Bronchial epithelial cell (primary cell): ENCODE measurements at places on chromosomes 1 and 21. TPM values are rescaled to one million over a fixed set of nuclear protein-coding genes. Genes with fewer than 3 reads are reported as not detected.
A peak's percentile ranks its signal among the peaks of the same experiment; 100 is the strongest.

GRCh38 chr1:92768296-92768695, 16.6 kb downstream of the EVI5 start:
- DNase-seq: no peak

DNA sequence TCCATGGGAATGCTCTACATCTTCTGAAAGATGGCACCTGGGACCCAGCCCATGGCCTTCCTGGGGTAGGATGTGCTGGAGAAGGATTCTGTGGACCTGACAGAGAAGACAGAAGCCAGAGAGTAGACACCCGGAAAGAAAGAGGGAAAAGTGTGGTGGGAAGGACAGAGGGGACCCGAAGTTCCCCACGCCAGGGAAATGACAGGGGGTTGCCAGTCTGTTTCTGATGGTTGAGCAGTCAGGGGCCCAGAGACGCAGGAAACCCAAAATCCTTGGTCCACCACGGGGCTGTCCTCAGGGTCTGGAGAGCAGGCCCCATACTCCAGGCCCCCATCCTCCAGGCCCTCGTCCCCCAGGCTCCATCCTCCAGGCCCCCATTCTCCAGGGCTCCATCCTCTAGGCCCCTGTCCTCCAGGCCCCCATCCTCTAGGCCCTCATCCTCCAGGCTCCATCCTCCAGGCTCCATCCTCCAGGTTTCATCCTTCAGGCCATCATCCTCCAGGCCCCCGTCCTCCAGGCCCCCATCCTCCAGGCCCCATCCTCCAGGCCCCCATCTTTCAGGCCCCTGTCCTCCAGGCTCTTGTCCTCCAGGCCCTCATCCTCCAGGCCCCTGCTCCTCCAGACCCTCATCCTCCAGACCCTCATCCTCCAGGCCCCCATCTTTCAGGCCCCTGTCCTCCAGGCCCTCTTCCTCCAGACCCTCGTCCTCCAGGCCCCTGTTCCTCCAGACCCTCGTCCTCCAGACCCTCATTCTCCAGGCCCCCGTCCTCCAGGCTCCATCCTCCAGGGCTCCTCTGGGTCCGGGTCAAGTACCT, 1.0 kb upstream of the TFF2 start:
- DNase-seq: no peak

OR6K3 gene
- total RNA-seq: not detected in 2 replicates

DBT gene
- total RNA-seq: 3.7 and 6.5 TPM in 2 replicates

GRCh38 chr1:168112673-168113305, 23.9 kb downstream of the GPR161 start:
- peak; percentile 97 for DNase-seq

HLX gene
- total RNA-seq: 0.26 TPM in 1 of 2 replicates, not detected in the other

OR2T3 gene
- not detected in 2 replicates for total RNA-seq

DNA sequence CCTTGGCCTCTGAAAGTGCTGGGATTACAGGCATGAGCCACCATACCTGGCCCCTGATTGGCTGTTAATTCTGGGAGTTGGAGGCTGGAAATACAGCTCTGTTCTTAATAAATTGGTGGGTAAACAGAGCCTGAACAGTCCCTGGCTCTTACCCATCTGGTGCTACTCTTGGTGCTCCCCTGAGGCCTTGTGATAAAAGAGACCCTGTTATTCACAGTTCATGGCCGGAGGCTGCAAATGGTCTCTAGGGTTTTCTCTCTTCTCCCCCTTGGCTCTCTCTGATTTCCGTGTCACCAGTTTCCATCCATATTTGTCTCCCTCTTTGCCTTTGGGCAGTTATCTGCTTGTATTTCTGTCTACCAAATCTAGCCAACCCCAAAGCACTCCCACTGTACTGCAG, 17.2 kb downstream of the NFASC start:
- no peak for DNase-seq

DNA sequence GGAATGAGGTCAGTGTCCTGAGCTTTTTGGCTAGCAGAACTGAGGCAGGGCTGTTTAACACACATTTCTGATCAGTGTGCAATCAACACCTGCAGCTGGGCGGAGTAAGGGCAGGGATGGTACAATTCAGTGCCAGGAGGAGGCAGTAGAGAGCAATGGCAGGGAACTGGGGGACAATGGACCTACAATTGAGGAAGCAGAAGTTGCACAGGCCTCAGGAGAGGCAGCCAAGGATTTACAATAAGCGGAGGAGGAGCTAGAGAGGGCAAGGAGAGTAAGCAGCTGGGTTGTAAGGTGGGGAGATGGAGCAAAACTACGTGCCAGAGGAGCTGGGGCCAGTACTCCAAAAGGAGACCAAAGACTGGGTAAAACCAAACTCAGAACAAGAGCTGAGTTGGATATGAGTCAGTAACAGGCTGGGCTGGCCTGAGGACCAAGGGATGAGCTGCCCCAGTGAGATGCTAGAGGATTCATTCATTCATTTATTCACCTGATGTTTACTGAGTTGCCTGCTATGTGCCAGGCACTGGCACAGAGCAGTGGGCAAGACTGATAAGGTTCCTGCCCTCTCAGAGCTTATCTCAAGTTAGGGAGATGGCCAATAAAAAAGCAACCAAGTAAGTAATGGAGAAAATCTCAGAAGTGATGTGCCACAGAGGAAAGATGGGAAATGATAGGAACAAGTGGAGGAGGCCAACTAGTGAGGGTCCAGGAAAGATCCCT, 10.4 kb upstream of the GALE start:
- DNase-seq: peak; percentile 57

SLAMF9 gene
- total RNA-seq: 10.0 and 16.6 TPM in 2 replicates

- no peak for DNase-seq
Measured at GRCh38 chr1:4657244-4657789, 2.9 kb downstream of the AJAP1 start.

DNA sequence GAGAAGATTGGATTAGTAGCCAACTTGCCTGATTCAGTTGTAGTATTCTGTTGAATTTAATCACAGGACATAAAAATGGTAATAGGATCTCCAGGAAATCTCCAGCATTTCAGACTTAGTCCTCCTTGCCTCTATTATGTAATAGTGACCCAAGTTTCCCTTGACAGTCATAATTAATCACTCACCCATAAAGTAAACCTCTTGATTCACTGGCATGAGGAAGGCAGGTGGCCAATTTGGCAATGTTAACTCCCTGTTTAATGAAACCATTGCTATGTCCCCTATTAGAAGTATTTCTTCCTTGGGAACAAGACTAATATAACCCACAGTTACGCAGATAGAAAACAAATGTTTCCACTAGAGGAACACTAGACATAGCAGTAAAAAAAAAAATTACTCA, 604.8 kb upstream of the CXADR start:
- DNase-seq: peak; percentile 95

CHODL gene
- total RNA-seq: under 0.01 TPM in 1 of 2 replicates, not detected in the other

- peak; percentile 33 for DNase-seq
Measured at GRCh38 chr1:57013522-57013921, 47.7 kb upstream of the C8B start.

DNA sequence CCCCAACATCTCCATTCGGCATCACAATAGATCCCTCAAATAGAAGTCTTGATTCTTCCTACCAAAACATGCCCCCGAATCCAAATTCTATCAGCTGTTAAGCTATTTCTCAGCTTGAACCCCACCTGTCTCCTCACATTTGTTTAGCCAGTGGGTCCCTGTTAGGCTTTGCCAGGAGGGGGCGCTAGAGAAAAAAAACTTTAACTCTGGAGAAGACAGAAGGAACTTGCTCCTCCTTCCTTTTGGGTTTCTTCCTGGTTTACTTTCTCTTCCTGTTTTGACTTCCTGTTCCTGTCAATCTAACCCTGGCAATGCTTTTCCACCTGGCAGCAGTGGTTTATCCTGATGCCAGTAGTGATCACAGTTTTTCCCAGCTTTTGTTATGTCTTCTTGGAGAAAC, 95.6 kb upstream of the KCNK1 start:
- peak; percentile 32 for DNase-seq

CCDC190 gene
- not detected in 2 replicates for total RNA-seq

DNA sequence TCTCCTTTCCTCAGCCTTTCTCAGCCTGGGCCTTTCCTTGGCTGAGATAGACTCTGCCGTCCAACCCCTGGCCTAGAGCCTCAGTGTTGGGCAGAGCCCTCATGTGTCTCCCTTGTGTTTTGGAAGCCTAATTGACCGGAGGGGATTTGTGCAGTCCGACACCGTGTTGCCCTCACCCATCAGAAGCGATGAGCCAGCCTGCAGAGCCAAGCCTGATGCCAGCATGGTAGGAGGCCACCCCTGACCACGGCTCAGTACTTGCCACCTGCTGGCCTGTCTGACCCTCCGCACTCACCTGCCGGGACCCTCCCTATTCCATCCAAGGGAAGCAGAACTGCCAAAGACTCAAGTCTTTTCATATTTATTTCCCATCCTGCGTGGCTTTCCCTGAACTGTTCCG, 9.3 kb upstream of the SFN start:
- DNase-seq: no peak

DNA sequence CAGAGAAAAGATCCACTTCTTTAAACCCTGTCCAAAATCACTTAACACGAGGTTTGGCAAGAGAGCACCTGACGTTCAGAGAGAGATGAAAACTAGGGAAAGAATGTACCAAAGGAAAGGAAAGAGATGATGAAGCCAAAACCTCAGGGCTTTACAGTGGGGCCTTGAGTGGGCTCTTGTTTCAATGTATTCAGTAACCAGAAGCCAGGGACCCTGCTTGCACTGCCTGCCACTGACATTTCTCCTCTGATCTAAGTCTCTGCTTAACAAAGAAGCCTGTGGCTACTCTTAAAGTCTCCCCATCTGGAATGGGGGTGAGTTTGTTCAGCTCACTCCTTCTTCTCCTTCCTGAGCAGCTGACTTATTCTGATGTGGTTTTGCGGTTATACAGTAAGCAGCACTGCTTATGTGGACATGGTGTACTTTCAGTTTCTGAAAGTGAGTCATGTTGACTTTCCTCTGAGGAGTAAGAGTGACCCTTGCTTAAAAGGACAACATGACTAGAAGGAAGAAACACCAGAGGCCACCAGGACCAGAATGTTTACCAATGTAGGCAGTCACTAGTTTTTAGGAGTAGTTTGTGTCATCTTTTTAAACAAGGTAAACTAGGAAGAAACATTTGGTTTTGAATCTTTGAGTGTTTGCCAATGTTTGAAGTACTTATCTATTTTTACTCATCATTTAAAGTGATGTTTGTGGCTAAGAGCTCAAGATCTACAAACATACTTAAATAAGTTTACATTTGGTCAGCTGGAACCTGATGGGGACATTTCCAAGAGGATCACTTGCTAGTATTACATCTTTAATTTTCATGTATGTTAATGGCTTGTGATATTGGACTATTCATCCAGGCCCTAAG, 87.4 kb downstream of the FASLG start:
- DNase-seq: peak; percentile 99

OR2T11 gene
- not detected in 2 replicates for total RNA-seq

GRCh38 chr1:71881611-71882010, 400.7 kb downstream of the NEGR1 start:
- DNase-seq: no peak

- peak; percentile 77 for DNase-seq
Measured at GRCh38 chr1:210239349-210240111, 6.9 kb downstream of the SERTAD4 start.

EXTL1 gene
- total RNA-seq: not detected in 2 replicates

DNA sequence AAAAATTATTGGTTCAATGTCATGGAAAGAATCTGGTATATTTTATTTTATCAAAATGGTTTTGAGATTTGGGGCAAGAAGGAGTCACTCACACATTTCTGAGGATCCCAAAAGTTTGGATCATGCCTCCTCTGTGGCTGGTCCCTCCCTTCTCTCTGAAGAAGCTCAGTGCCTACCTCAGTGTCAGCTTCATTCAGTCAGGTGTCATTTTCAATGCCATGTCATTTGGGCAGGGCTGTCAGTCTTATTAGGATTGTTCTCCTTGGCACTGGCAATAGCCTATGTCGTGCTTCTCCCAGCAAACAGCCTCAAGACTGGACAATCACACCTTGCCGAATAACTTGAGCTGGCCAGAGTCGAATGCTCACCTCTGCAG, 264.5 kb upstream of the CAMK1G start:
- no peak for DNase-seq
